ENCODE measurements at places on chromosomes 6 and 20.

DNA sequence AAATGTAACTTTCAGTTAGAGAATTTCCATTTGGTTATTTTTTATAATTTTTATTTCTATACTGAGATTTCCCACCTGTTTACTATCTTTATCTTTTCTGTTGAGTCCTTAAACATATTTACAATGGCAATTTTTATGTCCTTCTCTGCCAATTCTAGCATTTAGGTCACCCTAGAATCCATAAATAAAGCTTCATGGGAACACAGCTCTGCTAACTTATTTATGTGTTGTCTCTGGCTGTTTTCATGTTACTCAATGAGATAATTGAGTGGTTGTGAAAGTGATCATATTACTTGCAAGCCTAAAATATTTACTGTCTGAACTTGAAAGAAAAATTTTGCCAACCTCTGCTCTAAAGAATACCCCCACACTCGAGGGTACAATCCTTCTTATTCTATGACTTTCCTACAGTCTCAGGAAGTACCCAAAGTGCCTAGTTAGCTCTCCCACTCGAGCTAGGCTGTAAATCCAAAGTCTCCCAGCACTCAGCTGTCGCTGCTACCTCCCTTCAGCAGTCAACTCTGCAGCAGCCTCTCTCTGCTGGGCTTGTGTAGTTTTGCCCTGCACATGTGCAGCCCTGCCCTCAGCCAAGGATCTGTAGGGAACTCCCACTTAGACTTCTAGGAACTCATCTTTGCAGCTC lies 53.5 kb upstream of the GCLC start:
- DNase-seq, result no peak

DNA sequence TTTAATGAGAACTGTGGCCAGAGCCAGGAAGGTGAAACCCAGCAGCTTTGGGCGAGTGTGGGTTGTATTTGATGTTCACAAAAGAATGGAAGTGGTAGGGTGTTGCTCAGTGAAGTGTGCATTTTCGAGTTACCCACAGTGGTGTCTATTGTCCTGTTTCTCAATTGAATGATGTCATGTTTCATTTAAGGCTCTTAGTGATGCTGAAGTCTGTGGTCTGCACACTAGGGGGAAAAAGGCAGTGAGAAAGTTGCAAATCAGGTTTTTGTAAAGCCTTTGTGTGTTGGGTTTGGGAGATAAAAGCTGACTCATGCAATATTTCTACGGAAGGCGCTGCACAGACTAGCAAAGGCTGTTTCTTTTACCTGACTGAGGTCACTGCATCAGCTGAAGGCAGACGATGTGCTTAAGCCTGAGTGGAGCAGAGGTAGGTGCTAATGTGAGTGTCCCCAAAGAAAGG lies 121.1 kb downstream of the PLEKHG1 start:
- no peak for DNase-seq

GRCh38 chr6:90298459-90299053 lies 1.9 kb upstream of the BACH2 start:
- no peak for DNase-seq

- DNase-seq, result no peak
Measured at GRCh38 chr6:80214436-80215022, 108.1 kb downstream of the BCKDHB start.

- DNase-seq, result peak; percentile 93
Measured at GRCh38 chr6:6008648-6009421, 2.1 kb upstream of the NRN1 start.

DNA sequence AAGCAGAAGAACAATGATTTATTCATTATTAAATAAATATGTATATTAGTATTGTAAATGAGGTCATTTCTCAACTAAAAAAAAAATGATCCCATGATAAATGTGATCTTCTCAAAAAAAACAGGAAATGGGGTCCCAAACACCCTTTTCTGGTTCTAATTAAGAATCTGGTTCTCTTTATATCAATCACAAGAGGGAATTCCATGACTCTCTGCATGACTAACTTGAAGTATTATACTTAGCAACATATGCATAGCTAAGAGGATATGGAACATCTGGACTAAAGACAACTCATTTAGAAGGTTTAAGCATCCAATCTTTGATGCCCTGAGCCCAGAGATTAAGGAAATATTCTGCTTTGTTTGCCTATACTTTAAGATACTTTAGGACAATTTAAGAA lies 89.7 kb upstream of the EMILIN3 start:
- peak; percentile 68 for DNase-seq

GRCh38 chr6:136647363-136647852 lies 97.2 kb upstream of the MAP7 start:
- DNase-seq, result peak; percentile 36

GRCh38 chr20:23123886-23124285 lies 37.8 kb upstream of the CD93 start:
- DNase-seq, result no peak

DNA sequence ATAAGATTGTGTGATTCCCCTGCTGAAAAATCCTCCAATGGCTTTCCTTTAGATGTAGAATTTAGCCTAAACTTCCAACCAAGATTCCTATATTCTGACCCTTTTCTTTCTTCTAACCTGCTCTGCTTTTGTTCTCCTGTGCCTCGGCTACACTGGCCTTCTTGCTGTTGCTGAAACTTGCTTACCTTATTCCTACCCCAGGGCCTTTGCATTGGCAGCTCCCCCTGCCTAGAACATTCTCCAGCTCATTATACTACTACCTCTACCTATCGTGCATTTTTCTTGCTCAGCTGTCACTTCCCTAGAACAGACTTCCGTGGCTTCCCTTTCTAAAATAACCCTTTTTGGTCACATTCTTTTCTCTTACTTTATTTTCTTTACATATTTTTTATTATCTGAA lies 48.7 kb downstream of the PLCB4 start:
- no peak for DNase-seq

DNA sequence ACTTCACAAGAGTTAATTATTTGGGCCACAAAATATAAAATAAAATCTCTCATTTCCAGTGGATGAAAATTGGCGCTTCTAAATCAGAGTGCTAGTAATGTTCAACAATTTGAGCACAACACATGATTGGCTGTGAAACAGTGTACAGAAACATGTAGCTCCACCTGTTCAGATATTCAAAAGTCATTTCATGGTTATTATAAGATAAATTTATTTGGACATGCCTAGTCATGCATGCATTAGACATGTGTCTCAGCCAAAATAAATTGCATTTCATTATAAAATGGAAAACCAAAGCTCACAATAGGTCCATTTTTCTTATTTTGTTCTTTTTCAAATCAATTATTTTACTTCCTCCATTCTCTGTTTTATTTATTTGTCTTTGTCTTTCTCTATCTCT lies 374.8 kb downstream of the LMBRD1 start:
- no peak for DNase-seq

- no peak for DNase-seq
Measured at GRCh38 chr20:57474205-57474604, 50.7 kb downstream of the CTCFL start.

DNA sequence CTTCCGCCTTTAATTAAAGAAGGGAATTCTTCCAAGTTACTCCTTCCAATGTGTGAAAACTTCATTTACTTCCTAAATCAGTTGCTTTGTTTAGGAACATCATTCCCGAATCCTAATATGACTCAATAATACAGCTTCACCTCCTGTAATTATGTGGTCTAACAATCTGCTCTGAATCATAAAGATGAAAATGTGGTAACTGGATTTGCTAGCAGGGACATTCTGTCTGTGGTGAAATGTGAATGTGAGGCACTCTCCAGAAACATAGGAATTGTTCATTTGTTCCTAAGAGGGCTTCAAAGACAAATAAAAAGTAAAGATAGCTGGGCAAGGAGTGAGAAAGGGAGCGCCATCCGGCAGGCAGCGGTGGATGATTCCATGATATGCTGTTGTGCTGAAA lies 678.1 kb downstream of the KIF16B start:
- DNase-seq, result peak; percentile 23

GRCh38 chr6:13097454-13097853 lies 230.9 kb downstream of the TBC1D7 start:
- no peak for DNase-seq

DNA sequence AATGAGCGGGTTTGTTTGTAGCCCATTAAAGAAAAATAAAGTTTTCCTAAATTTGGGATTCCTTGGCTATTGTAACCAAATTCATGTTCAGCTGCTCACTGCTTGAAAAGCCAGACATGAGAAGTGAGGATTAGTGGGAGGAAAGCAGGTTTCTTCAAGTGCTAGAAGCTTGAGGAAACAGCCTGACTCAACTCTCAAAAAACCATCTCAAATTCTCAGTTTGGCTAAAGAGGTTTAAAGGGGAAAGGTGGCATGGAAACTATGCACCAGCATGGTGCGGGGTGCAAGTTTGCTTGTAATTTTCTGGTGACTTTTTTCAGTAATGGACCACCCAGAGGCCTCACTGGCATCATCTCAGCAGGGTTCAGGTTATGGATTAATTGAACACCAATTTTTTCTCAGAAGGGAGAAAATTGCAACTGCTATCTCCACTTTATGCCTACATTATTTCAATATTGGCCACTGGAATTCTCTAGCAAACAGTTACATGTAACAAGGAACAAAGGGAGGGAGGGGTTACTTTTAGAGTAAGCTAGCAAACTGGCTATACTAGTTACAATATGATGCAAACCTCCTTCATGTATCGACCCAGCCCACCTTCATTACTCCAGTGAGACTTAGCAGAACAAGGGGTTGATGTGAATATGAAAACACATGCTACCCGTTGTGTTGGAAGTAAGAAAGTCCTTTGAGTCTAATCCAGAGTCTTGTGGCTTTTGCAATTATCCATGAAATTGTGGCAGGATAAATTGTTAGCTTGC lies 85.0 kb upstream of the IFNGR1 start:
- DNase-seq, result no peak

DNA sequence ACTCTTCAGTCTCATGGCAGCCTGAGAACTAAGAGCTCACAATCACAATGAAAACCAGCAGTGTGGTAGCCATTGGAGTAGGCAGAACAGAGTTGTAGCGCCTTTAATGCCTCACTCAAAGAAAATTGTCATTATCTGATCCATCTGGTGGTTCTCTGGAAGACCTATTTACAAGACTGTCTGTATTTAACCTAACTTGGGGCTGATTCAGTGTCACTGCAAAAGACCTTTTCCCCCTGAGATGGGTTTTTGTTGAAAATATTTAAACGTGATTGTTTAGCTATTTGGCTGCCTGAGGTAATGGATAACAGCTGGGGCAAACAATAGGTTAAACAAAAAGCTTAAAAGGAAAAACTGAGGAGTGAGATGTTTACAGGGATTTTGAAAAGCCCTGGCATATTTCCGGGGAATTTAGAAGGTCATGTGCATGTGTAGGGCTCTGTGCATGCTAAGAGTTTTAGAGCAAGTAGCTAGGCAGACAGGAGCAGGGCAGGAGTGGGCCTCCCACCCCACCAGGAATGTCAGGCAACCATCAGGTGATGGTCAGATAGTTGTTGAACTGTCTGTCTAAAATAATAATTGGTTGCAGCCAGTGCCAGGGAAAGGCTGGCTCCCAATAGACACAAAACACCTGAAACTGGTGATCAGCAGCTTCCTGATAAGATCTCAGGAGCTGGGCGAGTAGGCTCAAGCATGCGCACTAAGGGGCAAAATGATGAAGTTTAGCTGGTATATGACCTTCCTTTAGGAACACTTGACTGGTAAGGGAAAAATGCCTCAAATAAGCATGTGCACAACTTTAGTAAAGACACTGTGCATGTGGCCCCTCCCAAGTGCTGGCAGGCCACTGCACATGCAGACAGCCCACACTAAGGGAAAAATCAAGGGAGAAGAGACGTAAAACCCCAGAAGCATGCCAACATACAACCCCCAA lies 70.8 kb upstream of the AKIRIN2 start:
- no peak for DNase-seq

- no peak for DNase-seq
Measured at GRCh38 chr6:130537447-130537846, 171.6 kb downstream of the TMEM200A start.

DNA sequence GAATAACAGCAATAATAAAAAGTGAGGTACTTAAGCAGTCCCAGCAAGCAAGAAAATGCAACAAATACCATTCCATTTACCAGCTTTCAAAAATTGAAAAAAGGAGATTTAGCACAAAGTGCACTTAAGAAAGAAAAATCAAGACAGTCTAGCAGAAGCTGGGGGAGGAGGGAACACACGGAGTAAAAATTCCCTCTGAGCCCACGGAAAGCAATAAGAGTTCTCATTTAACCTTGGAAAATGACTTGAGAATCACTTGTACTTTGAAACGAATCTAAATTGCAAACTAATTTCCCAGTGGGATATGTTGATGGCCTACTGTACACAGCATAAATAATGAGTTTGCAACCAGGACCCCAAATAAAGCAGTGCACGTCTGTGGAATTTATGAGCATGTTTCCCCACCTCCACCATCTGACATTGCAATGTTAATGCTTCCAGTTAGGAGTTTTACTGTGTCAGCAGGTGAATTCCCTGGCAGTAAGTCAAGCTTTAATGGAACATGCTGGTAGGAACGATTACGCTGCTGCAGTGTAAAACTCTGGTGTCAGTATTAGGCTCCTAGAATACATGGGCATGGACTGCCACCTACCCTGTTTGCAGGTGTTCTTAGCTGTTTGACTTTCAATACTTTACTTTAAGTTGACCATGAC lies 386.8 kb downstream of the HDGFL1 start:
- no peak for DNase-seq

GRCh38 chr6:16585805-16586204 lies 175.5 kb downstream of the ATXN1 start:
- peak; percentile 23 for DNase-seq

DNA sequence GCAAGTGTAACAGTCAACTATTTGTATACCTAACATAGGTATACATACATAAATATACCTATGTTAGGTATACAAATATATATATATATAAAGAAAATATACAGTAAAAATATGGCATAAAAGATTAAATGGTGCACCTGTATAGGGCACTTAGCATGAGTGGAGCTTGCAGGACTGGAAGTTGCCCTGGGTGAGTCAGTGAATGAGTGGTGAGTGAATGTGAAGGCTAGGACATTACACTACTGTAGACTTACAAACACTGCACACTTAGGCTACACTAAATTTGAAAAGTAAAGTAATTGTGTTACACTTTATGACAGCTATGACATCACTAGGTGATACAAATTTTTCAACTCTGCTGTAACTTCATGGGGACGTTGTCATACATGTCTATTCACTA lies 65.6 kb downstream of the CDC5L start:
- no peak for DNase-seq

- DNase-seq, result no peak
Measured at GRCh38 chr6:41466437-41466990, 79.7 kb upstream of the FOXP4 start.

DNA sequence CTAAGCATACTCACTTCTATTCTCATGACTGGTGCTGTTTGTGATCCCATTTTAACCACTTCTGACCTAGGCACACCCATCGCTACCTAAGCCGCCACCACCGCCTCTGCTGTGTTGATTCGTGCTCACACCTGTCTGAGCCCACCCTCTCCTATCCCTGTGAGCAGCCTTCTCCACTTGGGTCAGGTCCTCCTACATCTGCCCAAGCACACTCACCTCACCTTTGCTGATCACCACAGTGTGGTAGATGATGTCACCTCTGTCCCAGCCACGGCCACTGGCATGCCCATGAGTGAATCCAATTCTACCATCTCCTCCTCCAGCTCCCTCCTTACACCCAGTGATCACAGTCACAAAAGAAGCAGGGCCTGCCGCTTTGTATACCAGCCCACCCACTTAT lies 20.8 kb downstream of the MUC22 start:
- no peak for DNase-seq

GRCh38 chr6:144749263-144749662 lies 464.1 kb downstream of the UTRN start:
- no peak for DNase-seq

All from fibroblast of skin of left biceps (primary cell).